ENCODE measurements at places on chromosomes 2 and 18. TPM values are rescaled to one million over a fixed set of nuclear protein-coding genes. Genes with fewer than 3 reads are reported as not detected.

CHRNG gene
- not detected for total RNA-seq

IL1RL2 gene
- total RNA-seq: not detected

LRRTM1 gene
- not detected for total RNA-seq

AQP12B gene
- total RNA-seq: not detected

VWC2L gene
- not detected for total RNA-seq

C1QL2 gene
- total RNA-seq: not detected

ITGA6 gene
- 53.5 TPM for total RNA-seq

IL1R2 gene
- 0.47 TPM for total RNA-seq

RAD51AP2 gene
- not detected for total RNA-seq

RAPGEF4 gene
- 0.69 TPM for total RNA-seq

SIGLEC15 gene
- total RNA-seq: not detected

IFIH1 gene
- total RNA-seq: 32.1 TPM

HOXD13 gene
- total RNA-seq: not detected

TMEM169 gene
- 0.27 TPM for total RNA-seq

KIF1A gene
- total RNA-seq: not detected

TMBIM1 gene
- total RNA-seq: 102 TPM

APOB gene
- total RNA-seq: not detected

HMSD gene
- total RNA-seq: not detected

CTDSP1 gene
- total RNA-seq: 76.8 TPM

CFLAR gene
- 181 TPM for total RNA-seq

CDH2 gene
- total RNA-seq: not detected

IL36RN gene
- not detected for total RNA-seq

POTEJ gene
- total RNA-seq: not detected

LRATD1 gene
- not detected for total RNA-seq

SPC25 gene
- total RNA-seq: 0.17 TPM

EML6 gene
- total RNA-seq: 0.34 TPM

SLC14A1 gene
- total RNA-seq: 5.2 TPM

SERPINB8 gene
- total RNA-seq: 9.8 TPM

IL1R1 gene
- total RNA-seq: 0.49 TPM

MPPE1 gene
- total RNA-seq: 62.6 TPM

PLGLB2 gene
- 1.6 TPM for total RNA-seq

MYO7B gene
- 0.05 TPM for total RNA-seq

MYO1B gene
- 1.3 TPM for total RNA-seq

UPP2 gene
- not detected for total RNA-seq

FBXO41 gene
- total RNA-seq: 14.0 TPM

HAUS1 gene
- total RNA-seq: 10.8 TPM

STRN gene
- total RNA-seq: 20.8 TPM

BOLL gene
- total RNA-seq: not detected

ARHGEF33 gene
- not detected for total RNA-seq

RAB10 gene
- 13.5 TPM for total RNA-seq

MARCHF4 gene
- not detected for total RNA-seq

POTEI gene
- total RNA-seq: not detected

EGR4 gene
- total RNA-seq: 0.14 TPM

C2orf76 gene
- total RNA-seq: 4.5 TPM

PLCD4 gene
- 0.25 TPM for total RNA-seq

NT5C1B gene
- not detected for total RNA-seq

SOWAHC gene
- total RNA-seq: 1.6 TPM

GMPPA gene
- 13.3 TPM for total RNA-seq

CD8B2 gene
- total RNA-seq: not detected

RGPD4 gene
- 0.63 TPM for total RNA-seq

CTAGE1 gene
- total RNA-seq: not detected

GREB1L gene
- total RNA-seq: not detected

TMEM198 gene
- 0.91 TPM for total RNA-seq

COL4A3 gene
- not detected for total RNA-seq

SCN1A gene
- not detected for total RNA-seq

GPR155 gene
- 8.3 TPM for total RNA-seq

CHST10 gene
- total RNA-seq: 1.9 TPM

Data from CD4-positive, alpha-beta T cell (primary cell).